A549 treated with CpdA at 1 μM for 4 hours (cell line): ENCODE measurements at places on chromosomes 6 and 20. TPM values are rescaled to one million over a fixed set of nuclear protein-coding genes. Genes with fewer than 3 reads are reported as not detected.

Gene IL20RA
- 0.03 to 0.09 TPM in 2 of 5 replicates, not detected in the others for total RNA-seq

Gene LINC00237
- not detected in 5 replicates for total RNA-seq

Gene PRL
- not detected in 5 replicates for total RNA-seq

Gene NOX3
- total RNA-seq, result not detected in 5 replicates

Gene ADGRF1
- total RNA-seq, result 0.05 to 0.06 TPM in 2 of 5 replicates, not detected in the others

Gene KCNB1
- total RNA-seq, result 0.14 to 0.44 TPM (median 0.24 TPM) in 5 replicates

Gene CYP39A1
- 0.05 to 0.12 TPM (median 0.06 TPM) in 3 of 5 replicates, not detected in the others for total RNA-seq

Gene LAMP5
- 0.02 to 0.08 TPM in 2 of 5 replicates, not detected in the others for total RNA-seq

Gene ACSS2
- 8.7 to 10.1 TPM (median 9.1 TPM) in 5 replicates for total RNA-seq

Gene ASCC3
- 19.2 to 23.1 TPM (median 20.5 TPM) in 5 replicates for total RNA-seq

Gene COL19A1
- not detected in 5 replicates for total RNA-seq

Gene ANGPT4
- total RNA-seq, result 0.03 TPM in 1 of 5 replicates, not detected in the others

Gene TXLNB
- total RNA-seq, result not detected in 5 replicates

Gene PROKR2
- total RNA-seq, result not detected in 5 replicates

Gene IL17F
- not detected in 5 replicates for total RNA-seq

Gene GSTA2
- total RNA-seq, result not detected in 5 replicates
